RPMI8226 (cell line): ENCODE measurements at places on chromosomes 2 and 18.

DNA sequence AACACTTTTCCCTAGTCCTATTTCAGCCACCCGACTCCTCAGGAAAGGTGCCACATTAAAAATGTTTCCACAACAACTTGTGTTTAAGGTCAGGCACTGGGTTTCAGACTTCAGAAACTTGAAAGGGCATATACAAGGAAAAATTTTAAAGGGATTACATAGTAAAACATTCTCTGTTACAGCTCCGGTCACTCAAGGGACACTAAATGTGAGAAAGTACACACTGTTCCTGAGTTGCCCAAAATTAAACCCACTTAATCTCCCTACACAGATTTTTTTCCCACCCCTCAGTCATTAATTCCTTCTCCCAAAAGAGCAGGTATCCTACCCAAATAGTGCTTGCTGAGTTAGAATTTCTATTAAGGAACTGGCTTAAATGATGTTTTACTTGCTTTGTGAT, 14.2 kb downstream of the STK39 start:
- no peak for DNase-seq

GRCh38 chr2:150296770-150297546, 190.5 kb downstream of the RND3 start:
- no peak for DNase-seq

DNA sequence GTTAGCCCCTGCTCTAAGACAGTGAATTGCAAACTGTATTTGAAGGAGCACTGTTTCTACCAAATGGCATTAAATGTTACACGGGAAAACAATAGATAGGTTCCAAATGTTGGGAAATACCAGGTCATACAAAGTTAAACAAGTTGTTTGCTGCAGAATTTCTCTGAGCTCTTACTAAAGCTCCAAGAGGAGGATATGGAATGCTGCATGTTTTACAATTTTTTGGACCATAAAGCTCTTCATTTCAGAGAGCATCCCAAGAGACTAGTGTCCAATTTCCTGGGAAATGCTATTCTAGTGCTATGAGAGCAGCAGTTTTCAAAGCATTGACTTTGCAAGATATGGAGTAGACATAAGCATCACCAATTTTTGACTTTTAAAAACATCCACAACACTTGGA, 155.6 kb upstream of the CCDC68 start:
- DNase-seq = no peak

DNA sequence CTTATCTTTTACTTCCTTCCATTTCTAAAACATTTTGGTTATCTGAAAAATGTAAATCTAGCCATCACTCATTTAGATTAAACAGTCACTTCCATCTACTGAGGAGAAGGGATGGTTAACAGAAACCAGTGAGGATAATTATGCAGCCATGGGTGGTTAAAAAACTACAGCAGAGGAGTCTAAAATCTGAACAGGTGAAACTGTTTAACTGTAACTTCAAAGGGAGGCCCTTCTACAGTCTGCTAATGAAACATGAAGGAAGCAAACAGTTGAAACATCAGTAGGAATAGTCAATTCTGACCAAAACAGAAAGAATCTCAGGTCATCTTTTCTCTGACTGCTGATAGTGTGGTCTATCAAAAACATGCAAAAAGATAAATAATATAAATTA, 71.0 kb downstream of the DTNB start:
- DNase-seq = no peak

DNA sequence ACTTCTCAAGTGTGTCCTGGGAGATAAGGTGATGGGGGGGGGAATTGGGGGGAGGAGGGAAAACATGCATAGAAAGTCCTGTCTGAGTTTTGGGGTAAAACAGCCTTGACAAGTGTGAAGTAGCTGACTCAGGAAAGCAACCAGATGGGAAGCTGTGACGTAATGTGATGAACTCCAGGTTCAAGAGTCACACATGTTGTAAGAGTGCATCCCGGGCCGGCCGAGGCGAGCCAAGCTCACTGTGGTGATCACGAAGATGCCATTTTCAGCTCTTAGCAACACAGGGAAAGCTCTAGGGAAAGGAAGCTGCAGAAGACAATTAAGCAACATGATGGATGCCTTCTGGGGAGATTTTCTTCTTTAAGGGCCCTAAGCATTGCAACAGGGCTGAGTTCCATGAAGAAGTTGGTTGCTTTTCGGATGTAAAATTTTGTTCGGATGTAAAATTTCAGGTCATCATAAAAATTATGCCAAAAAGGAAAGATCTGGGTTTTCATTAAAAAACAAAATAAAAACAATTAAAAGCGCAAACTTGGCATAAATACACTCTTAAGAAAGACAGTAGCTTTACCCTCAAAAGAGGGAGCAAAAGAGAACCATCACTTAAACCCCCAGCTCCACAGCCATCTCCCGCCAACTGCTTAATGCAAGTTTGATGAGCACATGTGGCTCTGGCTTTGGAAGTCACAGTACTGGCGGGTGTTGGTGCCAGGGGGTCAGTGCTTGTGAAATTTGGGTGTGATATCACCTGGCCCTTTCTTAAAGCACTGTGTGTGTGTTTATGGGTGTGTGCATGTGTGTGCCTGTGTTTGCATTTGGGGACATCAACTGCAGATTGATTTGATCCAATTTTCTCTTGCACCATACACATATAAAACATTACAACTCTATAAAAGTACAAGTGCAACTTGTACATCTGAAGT, 19.1 kb downstream of the SERTAD2 start:
- no peak for DNase-seq

DNA sequence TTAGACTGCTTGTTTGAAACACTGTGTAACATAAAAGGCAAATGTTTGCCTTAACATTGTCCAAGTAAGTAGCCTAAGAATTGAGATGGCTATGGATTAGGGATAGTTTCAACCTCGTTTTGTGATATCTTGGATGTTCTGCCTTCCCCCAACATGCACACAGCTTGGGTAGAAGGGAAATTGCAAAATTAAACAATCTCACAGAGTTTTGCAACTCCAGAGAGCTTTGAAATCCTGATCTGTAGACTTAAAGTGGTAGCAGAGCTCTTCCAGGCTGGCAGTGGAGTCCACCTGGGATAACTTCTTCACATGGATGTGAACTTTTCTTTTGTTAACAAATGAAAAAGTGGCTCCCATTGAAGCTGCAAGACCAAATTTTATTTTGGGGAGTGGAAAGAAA, 59.6 kb downstream of the CHRNA1 start:
- no peak for DNase-seq

DNA sequence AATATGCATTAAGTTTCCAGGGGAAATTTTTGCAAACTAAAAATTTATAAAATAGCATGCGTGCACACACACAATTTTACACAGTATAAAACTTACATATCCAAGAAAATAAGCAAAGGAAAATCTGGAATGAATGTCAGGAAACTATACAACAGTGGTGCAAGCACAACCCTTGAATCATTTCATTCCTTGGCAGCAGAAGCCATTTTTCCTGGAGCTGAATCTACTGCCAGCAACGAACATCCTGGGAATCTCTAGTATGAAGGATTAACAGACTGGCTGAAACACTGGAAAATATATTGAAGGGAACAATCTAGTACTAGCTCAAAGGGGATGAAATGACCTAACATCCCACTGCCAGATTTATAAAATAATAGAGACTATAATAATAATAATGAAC, 235.3 kb downstream of the DYM start:
- DNase-seq = no peak
